Left kidney (tissue), 8 donors: ENCODE measurements at places on chromosomes 16 and 17. TPM values are rescaled to one million over a fixed set of nuclear protein-coding genes. Genes with fewer than 3 reads are reported as not detected.

Gene SCNN1B
- 14.1 TPM for polyA plus RNA-seq

Gene SYNGR3
- polyA plus RNA-seq, result 1.5 TPM

GRCh38 chr17:17606416-17607000, 15.0 kb upstream of the PEMT start:
- DNase-seq, result no peak

GRCh38 chr16:24755201-24755874, 25.9 kb downstream of the TNRC6A start:
- DNase-seq, result no peak

- no peak for DNase-seq
Measured at GRCh38 chr16:85861095-85861825, 37.7 kb upstream of the IRF8 start.

DNA sequence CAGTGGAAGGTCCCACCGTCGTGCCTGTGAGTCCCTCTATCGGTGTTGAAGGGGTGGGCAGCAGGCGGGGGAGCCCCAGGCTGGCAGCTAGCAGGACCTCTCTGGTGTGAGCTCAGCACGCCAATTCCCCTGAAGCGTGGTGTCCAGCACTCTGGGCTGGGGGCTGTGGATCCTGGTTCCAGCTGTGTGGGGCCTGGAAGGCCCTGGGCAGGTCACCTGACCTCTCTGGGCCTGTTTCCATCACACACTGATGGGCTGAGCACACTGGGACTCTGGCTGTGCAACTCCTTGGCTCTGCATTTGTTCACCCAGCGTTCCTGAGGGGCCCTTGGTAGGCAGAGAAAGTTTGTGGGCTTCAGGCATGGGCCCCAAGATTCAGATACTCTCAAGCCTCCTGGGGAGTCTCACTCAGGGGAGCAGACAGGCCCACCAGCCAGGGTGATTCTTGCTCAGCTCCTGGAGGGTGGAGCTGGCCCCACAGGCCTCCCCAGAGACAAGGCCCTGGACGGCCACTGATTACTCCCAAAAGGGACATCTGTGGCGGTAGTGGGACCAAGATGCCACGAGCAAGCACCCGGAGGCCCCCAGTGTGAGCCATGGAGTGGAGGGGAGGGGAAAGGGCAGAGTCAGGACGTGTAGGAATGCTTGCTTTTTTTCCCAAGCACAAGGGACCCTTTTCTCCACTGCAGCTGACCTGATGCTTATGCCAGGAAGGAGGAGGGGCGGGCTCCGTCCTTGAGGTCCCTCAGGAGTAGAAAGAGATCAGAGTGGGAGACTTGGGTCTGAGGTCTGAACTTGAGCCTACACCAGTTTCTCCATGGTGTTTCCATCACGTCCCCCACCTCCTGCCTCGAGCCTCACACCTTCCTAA, 8.5 kb downstream of the SCGB1C2 start:
- no peak for DNase-seq
